ENCODE measurements at places on chromosomes 5 and 9.

- DNase-seq: no peak
Measured at GRCh38 chr9:88052321-88052965, 78.1 kb upstream of the CDK20 start.

DNA sequence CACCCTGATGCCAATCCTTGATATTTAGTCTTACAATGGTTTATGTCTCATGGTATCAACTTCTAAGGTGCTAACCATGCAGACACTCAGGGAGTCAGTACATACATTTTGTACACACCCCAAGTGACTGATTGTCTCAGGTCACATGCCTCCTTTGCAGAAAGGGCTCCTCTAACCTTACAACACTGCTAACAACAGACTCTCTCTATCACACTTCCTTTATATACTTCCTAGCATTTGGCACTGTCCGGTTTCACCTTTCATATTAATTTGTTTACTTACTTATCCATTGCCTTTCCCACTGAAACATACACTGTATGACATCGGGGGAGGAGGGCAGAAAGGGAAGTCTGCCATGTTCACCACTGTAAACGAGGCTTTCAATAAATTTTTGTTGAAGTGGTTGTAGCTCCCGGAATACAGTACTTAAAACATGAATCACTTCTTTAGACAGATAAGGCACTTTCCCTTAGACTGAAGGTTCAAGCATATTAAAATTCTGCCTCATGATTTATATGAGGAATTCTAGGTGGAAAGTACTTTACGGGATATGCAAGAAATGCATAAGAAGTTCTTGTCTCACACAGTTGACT, 20.6 kb downstream of the EMB start:
- DNase-seq: no peak

- DNase-seq: no peak
Measured at GRCh38 chr9:89770531-89771174, 165.8 kb downstream of the GADD45G start.

GRCh38 chr5:170440771-170441392, 51.7 kb upstream of the KCNMB1 start:
- no peak for DNase-seq

- DNase-seq: peak; percentile 57
Measured at GRCh38 chr5:24623031-24623430, 21.7 kb downstream of the CDH10 start.

GRCh38 chr9:138010861-138011260, 133.3 kb downstream of the CACNA1B start:
- no peak for DNase-seq

- DNase-seq: no peak
Measured at GRCh38 chr5:173922527-173922926, 34.4 kb downstream of the CPEB4 start.

GRCh38 chr5:22531986-22532385, 321.2 kb downstream of the CDH12 start:
- no peak for DNase-seq

GRCh38 chr5:14864181-14864812, 7.3 kb downstream of the ANKH start:
- DNase-seq: no peak

- no peak for DNase-seq
Measured at GRCh38 chr5:20498926-20499325, 510.9 kb upstream of the CDH18 start.

- DNase-seq: peak; percentile 92
Measured at GRCh38 chr9:115615821-115616665, 498.1 kb upstream of the TNC start.

DNA sequence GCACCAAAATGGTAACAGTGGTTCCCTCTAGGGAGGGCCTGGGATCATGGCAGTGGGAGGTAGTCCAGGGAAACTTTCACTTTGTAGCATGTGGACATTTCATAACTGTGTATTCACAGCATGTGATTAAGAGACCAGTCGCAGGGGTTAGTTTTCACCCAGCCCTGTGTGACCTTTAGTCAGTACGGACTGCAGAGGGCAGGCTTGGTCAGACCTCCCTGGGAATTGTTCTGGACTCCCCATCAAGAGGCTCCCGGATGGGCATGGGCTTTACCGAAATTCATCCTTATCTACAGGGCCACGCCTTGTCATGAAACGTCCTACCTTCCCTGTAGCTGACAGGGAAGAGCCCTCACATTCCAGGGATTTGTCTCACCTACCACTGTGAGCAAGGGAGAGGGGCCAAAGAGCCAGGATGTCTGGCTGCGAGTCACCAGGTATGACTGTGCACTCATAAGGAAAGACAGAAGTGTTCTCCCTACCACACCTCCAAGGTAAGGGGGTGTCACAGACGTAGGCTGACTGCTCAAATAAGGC, 19.9 kb downstream of the GPX3 start:
- DNase-seq: no peak

DNA sequence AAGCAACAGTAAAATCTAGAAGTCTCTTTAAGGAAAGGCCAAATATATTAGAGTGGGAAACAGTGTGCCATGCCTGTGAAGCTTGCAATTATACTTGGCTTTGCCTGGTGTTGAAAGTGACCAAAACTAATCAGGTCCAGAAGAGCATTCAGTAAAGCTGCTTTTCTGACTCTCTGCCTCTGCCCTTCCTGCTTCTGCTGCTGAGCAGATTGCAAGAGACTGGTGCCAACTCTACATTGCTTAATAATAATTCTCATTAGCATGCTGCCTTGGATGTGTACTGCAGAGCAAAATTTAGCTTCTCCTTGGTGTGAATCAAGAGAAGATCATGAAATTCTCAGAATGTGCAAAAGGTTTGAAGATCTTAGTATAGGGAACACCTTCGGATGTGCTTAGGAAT, 120.4 kb upstream of the RFX3 start:
- no peak for DNase-seq

GRCh38 chr5:154380263-154380662, 65.5 kb upstream of the SAP30L start:
- no peak for DNase-seq

DNA sequence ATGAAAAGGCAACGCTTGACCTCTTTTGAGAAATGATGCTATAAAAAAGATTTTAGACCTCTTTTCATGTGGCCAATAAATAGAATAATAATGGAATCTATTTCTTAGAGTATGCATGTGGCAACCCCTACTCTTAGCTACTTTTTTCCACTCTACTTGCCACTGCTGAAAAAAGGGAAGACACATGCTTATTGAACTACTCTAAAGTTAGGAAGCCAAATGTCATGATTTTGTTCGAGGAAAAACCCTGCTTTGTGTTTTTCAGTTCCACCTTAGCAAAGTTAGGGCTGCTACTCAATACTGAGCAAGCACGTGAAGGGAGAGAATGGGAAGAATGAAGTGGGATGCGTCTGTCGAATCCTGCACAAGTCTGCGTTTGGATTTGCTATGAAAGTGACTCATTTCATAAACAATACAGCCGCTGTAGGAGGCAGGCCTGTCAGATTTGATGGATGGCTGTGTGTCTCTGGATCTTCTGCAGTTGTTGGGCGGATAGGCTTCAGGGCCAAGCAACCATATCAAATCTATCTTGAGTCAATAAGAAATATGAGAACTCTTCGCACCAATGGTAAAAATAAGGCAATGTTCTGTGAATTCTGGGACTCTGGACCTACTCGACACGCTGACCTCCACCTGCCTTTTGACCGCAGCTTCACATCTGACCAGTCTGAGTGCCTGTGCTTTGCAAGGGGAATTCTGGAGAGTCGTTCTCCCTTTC, 333.6 kb downstream of the PIK3R1 start:
- DNase-seq: peak; percentile 68

DNA sequence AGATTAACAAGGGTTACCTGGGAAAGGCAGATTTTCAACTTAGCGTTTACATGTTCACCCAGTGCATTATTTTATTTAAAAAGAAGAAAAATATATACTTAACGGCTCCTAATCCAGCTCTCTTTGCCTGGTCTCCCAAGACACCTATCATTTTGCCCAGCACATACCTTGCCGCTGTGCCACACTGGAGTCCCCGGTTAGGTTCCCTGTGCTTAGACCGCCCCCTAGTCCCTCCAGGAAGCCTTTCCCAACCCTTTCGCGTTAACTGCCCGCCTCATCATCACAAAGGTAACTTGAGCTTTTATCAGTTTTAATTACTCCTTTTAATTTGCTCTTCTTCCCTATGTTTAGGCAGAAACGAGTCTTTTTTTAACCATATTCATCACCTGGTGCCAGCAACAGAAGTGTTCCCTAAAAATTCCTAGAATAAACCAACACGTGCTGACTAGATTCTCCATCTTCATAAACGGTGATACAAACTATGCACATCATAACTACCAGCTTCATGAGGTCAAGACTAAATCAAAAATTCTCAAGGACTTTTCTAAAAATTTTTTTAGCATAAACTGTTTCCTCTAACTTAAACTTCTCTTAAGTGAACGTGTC, 19.7 kb downstream of the DNAJA1 start:
- no peak for DNase-seq

DNA sequence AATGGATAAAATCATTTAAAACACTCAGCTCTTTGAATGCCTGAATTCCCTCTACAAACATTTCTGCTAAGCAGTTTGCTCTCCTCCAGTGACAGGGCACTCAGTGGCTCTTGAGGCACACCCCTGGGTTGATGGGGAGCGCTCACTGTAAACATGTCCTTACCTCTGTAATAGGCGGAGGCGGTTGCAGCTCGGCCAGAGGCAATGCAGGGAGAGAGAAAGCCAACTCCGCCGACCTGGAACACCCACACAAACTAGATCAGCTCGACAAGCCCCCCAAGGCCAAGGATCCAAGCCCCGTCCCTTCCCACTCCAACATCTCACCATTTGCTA, 329 bp downstream of the CDC23 start:
- DNase-seq: no peak

GRCh38 chr9:98240475-98240874, 15.0 kb downstream of the TBC1D2 start:
- DNase-seq: no peak

- DNase-seq: no peak
Measured at GRCh38 chr5:94614156-94614805, 4.1 kb downstream of the KIAA0825 start.

GRCh38 chr5:74640450-74640953, at the start of gene ENC1:
Gene ENC1 (minus strand): TSS chr5:74640728. CDS start chr5:74636485, 4,243 bp downstream.
- peak; percentile 72 for DNase-seq

GRCh38 chr5:35089334-35090314, 41.9 kb upstream of the AGXT2 start:
- peak; percentile 41 for DNase-seq

DNA sequence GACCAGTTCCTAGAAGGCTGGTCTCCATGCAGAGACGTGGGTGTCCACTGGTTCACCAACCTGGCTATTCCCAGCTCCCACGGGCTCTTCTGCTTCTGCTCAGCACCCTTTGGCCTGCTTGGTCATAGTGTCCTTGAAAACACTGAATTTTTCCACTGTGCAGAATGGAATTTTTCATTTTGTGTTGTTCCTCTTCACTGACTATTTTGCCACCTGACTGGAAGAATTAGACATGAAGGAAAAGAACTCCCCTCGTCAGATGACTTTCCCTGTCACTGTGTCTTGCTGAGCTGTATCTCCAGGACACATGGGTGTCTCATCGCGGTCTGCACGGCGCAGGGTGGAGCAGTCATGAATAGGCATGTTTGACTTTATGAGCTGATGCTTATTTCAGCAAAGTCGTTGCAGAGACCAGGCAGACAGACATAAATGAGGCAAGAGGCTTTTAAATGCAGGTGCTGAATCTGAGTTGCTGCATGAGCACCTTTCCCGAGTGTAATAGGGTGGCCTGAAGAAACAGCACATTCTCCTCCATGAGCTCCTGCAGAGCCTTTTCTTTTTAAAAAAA, 50.2 kb upstream of the SEMA4D start:
- DNase-seq: no peak

DNA sequence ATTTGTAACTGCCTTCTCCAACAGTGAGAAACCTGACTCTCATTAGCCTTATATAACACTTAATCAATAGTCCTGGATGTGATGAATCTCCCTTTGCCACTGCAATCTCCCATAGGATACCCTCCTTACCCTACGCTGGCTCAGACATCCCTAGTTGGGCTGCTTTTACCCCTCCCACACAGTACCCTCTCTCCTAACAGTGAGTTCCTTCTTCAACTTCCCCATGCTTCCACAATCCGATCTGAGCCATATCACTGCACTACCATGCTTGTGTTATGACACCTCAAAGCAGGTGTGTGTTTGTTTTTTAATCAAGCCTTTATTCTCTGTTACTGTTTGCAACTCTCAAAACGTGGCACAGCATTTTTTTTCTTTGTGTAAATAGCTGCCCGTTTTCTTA, 60.5 kb upstream of the C9orf72 start:
- no peak for DNase-seq

GRCh38 chr5:80653502-80653901, 950 bp upstream of the MSH3 start:
- DNase-seq: no peak

DNA sequence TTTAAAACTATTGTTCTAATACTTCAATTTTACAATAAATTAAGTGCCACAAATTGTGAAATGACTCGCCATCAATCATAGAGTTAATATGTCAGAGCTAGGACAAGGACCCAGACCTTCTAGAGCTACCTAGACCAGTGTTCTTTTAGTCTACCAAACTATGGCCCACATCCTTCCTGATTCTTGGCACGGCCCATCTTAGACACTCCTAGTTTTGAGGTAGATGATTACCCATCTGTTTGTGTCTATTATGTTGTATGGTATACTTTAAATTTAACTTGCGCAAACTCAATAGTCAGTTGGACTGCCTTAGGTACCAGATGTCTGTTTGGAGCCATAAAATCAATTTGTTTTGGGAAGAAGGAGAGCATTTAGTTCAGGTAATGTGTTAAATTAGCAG, 17.5 kb downstream of the CDC26 start:
- DNase-seq: no peak

- DNase-seq: peak; percentile 11
Measured at GRCh38 chr5:72013766-72014624, 93.3 kb upstream of the MAP1B start.

- DNase-seq: no peak
Measured at GRCh38 chr9:87810679-87811178, 71.9 kb upstream of the SPATA31E1 start.

GRCh38 chr9:132789719-132790118, 88.4 kb downstream of the AK8 start:
- no peak for DNase-seq

GRCh38 chr9:37390759-37391158, 31.7 kb upstream of the GRHPR start:
- DNase-seq: no peak

- DNase-seq: no peak
Measured at GRCh38 chr9:126984969-126985368, 70.4 kb downstream of the RALGPS1 start.

All from fibroblast of skin of left quadriceps (primary cell).